Glomerular endothelial cell (primary cell): ENCODE measurements at places on chromosomes 7 and 10. TPM values are rescaled to one million over a fixed set of nuclear protein-coding genes. Genes with fewer than 3 reads are reported as not detected.

DNA sequence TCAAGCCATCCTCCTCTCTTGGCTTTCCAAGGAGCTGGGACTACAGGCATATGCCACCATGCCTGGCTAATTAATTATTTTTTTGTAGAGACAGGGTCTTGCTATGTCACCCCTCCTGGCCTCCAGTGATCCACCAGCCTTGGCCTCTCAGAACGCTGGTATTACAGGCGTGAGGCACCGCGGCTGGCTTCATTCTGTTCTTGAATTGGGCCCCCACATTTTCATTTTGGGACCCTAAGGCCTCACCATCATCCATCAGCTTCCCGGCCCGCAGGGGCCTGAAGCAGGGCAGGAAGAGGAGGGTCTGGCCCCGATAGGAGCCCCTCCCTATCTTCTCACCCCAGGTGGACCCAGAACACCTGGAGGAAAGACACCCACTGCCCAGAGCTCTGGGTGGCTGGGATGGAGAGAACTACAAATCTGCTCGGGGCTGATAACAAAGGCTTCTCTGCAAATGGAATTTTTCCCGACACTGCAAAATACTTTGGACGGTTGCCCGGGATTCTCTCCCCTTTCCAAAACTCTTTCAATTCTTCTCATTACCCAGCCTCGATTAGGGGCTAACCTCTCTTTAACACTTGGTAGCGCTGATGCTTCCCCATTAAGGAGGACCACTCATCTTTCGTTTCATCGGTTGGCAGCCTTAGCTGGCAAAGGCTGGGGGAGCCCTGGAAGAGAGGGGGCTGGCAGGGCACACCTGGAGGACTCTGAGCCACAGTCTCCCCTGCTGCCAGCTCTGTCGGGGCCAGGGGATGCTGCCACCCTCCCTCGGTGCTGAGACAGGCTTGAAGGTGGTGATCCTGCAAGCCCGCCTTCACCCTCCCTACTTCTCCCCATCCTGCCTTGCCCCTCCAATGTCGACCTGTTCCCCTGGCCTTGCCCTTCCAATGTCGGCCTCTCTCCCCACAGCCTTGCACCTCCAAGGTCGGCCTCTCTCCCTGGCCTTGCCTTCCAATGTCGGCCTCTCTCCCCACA is 81.0 kb upstream of the GNA12 start:
- DNase-seq: no peak

- DNase-seq: no peak
These were observed 819.1 kb downstream of the GRID1 start for GRCh38 chr10:85547460-85548023.

DNA sequence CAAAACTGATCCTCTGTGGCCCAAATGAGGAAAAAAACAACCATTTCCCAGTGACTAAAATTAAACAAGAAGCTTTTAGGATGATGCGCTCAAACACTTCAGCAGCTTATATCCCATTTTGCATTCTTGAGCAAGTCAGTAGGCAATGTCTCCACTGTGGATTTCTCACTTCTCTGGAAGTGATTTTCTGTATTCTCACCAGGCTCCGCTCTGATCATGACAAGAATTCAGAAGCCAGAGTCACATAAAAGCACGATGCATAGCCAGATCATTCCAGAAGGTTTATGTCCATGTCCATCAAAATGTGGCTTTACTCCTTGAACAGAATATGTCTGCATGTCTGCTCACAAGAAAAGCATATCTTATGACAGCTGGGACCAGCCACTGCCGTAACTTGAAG is 481.4 kb downstream of the ADRA2A start:
- DNase-seq: no peak

GRCh38 chr7:131957338-131958020 is 401.1 kb upstream of the PODXL start:
- DNase-seq: no peak

PNLIPRP1 gene
- not detected in 2 replicates for total RNA-seq

BLNK gene
- total RNA-seq: not detected in 2 replicates

GRCh38 chr7:122983261-122983660 is 12.2 kb downstream of the TAS2R16 start:
- no peak for DNase-seq

- DNase-seq: no peak
These were observed 61.7 kb upstream of the CSTF2T start for GRCh38 chr10:51760864-51761640.

DNA sequence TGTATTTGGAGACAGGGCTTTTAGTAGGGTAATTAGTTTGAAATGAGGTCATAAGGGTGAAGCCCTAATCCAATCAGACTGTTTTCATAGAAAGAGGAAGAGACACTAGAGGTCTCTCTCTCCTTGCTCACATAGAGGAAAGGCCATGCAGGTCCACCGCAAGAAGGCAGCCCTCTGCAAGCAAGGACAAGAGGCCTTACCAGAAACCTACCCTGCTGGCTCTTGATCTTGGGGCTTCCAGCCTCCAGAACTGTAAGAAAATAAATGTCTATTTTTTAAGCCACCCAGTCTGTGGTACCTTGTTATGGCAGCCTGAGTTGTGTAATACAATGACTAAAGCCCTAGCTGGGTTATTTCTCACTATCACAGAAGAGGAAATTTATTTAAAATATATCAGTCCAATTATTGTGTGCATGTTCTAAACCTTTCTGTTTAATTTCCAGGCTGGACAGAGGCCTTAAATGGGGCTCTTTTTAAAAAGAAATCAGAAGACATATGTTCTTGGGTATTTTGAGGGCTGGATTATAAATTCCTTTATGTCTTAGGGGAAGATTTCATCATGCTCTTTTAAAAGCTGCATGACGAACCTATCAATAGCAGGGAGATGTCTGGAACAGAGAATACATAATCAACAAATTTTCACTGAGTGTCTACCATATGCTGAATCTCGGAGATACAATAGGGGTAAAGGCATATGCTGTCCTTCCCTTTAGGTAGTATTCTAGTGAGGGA is 12.9 kb upstream of the TMEM26 start:
- no peak for DNase-seq

DNA sequence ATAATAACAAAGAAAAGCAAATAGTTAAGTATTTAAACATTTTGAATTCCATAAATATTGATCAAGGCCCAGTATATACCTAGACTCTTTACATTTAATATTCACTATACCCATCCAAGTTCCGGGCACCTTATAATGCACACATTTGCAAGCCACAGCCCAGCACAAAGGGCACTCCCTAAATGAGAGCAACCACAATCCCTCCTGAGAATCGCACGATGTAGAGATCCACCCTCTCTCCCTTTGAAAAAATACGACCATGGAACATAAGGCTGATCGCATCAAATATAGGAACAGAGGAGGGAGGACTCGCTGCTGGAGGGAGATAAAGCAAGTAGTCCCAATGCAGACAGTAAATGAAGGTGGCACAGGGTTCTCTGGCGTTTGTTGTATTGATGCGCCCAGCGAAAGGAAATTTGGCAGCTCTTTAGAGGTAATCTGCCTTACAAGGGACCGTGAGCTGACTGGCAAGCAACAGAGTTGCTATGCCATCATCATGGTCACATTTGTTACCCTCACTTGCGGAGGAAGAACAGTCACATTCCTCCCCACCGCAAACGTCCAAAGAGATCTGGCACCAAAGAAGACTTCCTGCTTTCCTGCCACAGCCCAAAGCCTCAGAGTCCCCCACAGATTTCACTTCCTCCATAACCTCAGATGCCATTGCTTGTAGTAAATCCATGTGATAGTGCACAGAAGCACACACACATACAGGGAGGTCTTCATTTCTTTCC is 16.1 kb upstream of the TAS2R40 start:
- DNase-seq: no peak

DNA sequence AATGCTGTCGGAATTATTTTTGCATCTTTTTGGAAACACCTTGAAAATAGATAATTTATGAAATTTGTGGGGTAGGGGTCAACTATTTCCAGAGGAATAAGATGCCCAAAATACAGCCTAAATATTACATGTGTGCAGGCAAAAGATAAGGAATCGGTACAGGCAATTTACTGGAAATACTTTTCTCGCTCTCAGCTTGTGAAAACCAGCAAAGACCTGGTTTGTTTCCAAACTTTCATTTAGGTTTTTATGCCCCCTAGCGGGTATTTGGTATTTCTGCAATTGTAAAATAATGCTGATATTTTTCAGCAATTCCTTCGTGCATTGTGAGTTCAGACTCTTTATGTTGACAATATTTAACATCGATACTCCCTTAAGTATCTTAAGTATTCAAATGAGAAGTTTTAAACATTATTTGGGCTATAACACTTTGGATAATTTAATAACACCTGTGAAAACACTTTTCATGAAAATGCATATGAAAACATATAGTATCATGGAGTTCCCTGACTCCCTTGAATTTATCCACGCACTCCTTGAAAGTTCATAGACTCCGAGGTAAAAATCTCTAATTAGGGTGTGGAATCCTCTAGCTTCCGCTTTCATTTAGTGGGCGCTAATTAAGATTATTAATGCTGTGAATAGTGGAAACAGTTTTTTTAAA is 132.4 kb downstream of the TSPAN12 start:
- DNase-seq: peak; percentile 36

ATRNL1 gene
- total RNA-seq: 5.3 and 8.0 TPM in 2 replicates

PLAC9 gene
- total RNA-seq: 0.93 TPM in 1 of 2 replicates, not detected in the other

DNA sequence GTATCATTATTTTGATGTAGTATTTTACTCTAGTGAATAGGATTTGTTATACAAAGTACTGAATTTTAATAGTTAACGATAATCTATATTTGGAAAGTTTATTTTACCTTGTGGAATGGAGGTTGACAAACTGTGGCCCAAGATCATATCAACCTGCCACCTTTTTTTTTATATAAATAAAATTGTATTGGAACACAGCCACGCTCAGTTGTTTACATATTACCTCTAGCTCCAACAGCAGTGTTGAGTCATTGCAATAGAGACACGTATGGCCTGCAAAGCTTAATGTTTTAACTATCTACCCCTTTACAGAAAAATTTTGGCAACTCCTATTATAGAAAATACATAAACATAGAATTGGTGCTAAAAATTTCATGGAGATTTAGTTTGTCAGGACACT is 239.3 kb downstream of the THSD7A start:
- DNase-seq: no peak

MSMB gene
- total RNA-seq: not detected in 2 replicates

PPP1R3C gene
- total RNA-seq: 0.87 and 1.3 TPM in 2 replicates

DNA sequence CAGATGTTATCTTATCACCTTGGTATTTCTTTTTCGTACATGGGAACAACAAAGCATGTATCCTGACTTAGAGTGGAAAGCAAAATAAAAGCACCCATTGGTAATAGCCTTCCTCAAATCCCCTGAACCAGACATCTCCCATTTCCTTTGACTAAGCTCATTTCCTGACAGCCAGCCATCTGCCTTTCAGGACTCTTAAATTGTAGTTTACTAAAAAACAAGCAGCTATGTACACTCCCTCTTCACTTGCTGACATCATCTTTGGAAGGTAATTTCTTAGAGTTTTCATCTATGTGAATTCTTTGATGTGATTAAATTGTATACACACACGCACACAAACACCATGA is 40.7 kb downstream of the ARL4A start:
- peak; percentile 88 for DNase-seq

CCDC172 gene
- total RNA-seq: not detected in 2 replicates

- DNase-seq: no peak
These were observed 62.2 kb downstream of the SAMD9 start for GRCh38 chr7:93055543-93056107.

- DNase-seq: no peak
These were observed 45.3 kb downstream of the CYP17A1 start for GRCh38 chr10:102791754-102792395.

DNA sequence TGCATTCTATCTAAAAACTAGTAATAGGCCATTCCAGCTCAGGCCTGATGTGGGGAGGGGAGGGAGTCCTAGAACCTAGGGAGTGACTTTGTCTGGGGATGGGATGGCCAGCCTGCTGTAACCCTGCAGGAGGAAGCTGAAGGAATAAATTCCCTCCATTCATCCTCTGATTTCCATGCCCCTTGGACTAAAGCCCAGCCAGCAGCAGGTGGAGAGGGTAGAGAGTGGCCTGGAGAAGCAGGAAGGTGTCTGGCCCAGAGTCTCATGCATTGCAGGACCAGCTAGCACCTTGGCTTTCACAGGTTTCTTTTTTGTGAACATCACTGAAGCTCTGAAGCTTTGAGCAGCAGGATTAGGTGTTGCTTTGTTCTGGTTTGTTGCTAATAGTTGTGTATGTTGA is 32.8 kb upstream of the CDH23 start:
- DNase-seq: no peak

GRCh38 chr7:142851919-142852318 is 3.0 kb upstream of the EPHB6 start:
- DNase-seq: no peak

- DNase-seq: no peak
These were observed 115.9 kb downstream of the TCERG1L start for GRCh38 chr10:131195558-131196159.

DNA sequence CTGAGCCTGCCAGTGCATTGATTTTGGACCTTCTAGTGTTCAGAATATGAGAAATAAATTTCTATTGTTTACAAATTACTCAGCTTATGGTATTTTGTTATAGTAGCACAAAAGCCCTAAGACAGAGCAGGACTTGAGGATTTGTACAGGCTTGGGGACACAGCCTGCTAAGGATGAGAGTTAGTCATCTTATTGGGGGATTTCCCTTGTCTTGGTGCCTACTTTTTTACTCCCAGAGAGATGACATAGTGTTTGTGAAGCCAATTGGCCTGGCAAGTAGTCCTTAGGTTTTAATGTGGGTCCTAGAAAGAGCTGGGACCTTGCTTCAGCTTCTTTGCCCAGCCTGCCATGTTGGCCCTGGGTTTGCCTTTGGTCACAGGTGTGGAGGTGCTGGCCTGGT is 364.0 kb downstream of the REEP3 start:
- DNase-seq: no peak

HMX3 gene
- not detected in 2 replicates for total RNA-seq

SLC16A12 gene
- total RNA-seq: 0.58 and 1.6 TPM in 2 replicates

GRCh38 chr7:17021205-17021604 is 139.4 kb upstream of the AGR3 start:
- no peak for DNase-seq

CRYGN gene
- total RNA-seq: not detected in 2 replicates

ZNF853 gene
- 1.7 and 1.9 TPM in 2 replicates for total RNA-seq

GRCh38 chr7:116577320-116577871 is 52.6 kb downstream of the CAV1 start:
- DNase-seq: no peak

- DNase-seq: no peak
These were observed 137.6 kb upstream of the VWC2 start for GRCh38 chr7:49635800-49636199.

CXCL12 gene
- 4.0 and 9.5 TPM in 2 replicates for total RNA-seq

DNA sequence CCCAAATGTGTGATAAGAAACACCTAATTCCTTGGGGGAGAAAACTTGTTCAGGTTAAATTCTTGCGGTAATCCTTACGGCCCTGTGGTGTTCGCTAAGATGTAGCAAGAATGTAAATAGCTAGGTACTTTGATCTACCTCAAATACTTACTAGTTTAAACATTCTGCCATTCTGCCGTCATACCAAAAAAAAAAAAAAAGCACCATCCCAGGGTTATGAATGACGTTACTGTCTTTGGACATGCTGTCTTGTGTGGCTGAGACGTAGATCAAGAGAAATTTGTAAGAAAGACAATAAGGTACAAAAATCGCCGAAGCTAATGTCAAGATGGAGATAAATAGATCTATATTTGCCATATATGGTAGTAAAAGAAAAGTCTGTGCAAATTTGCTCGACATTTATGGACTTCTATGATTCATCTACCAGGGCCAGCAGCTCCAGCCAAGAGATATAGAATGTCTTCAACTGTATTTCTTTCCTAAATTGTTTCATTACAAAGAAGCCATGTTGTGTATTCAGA is 195.6 kb downstream of the CUX1 start:
- no peak for DNase-seq

- no peak for DNase-seq
These were observed 19.5 kb downstream of the MTPN start for GRCh38 chr7:135957627-135958026.

ITIH5 gene
- total RNA-seq: 0.05 and 0.35 TPM in 2 replicates
